Naive thymus-derived CD4-positive, alpha-beta T cell (primary cell): ENCODE measurements at places on chromosomes 1 and 21. TPM values are rescaled to one million over a fixed set of nuclear protein-coding genes. Genes with fewer than 3 reads are reported as not detected.

- H3K27ac ChIP-seq = no peak overlapping the region
- H3K36me3 ChIP-seq = no peaks in the 10 kb centered on the region
- no peak overlapping the region for H3K4me3 ChIP-seq
- DNase-seq = no peak
- H3K27me3 ChIP-seq = no peaks in the 10 kb centered on the region
Measured at GRCh38 chr1:49527606-49528305, 496.0 kb downstream of the AGBL4 start.

DNA sequence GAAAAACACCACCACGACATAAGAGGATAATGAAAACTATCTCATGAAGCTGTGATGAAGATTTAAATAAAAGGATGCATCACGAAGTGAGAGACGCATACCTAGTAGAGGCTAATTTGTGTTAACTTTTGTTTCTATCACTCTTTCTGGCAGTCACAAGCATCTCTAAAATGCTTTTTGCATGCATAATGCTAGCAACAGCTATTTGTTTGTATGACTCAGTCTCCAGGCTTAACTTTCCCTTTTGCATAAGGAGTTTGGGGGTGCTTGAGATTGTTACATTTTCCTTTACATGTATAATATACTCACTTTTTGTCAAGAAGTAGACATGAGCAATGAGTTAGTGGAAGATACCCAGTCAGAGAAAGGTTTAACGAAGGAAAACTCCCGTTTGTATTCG, 385.4 kb downstream of the DISC1 start:
- no peak overlapping the region for H3K27ac ChIP-seq
- H3K36me3 ChIP-seq = no peaks in the 10 kb centered on the region
- no peak for DNase-seq
- H3K4me3 ChIP-seq = no peak overlapping the region

The PEAR1 gene
- 0.19 TPM for total RNA-seq

The SIM2 gene
- total RNA-seq = not detected

DNA sequence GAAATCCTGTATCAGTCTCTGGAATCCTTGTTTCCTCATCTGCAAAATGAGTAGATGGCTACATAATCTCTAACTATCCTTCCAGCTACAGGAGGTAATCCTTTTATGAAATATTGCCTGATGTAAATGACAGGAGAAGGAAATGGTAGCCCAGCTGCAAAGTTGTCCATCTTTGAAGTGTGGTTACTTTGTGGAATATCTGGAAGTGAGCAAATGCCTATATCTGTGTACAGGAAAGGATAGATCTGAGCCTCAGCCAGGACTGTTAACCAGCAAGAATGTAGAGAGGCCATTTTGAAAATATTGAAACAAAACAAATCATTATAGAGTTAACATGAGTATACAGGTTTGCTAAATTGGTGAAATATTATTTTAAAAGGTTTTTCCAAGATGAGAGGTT, 74.8 kb upstream of the BMP8A start:
- peaks cover under 1% of the 10 kb centered on the region for H3K4me1 ChIP-seq
- H3K27ac ChIP-seq = no peak overlapping the region
- DNase-seq = no peak
- H3K27me3 ChIP-seq = no peaks in the 10 kb centered on the region

The CDCA8 gene
- 43.4 and 45.5 TPM in 2 replicates for total RNA-seq

DNA sequence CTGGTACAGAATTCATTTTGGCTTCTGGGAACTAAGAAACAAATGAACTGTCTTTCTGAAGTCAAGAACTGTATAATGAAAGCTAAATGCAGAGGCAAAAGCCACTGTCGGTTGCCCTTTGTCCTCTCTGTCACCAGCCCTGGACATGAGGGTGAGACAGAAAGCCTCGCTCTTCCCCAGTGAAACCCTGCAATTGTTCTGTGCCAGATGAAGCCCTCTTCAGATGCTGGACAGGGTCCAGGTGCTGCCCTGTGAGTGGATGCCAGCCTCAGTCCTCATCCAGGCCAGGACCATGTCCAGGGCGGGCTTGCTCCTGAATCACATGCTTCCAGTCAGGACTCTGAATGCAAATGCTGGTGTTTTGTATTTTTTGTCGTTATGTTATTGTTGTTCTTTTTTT, 138.7 kb downstream of the RUNX1 start:
- H3K36me3 ChIP-seq = peaks cover 6% of the 10 kb centered on the region
- no peak for DNase-seq
- H3K4me3 ChIP-seq = no peak overlapping the region
- peaks cover 9% of the 10 kb centered on the region for H3K4me1 ChIP-seq
